Esophagus squamous epithelium (tissue), 5 donors: ENCODE measurements at places on chromosomes 1 and 21.
A peak's percentile ranks its signal among the peaks of the same experiment; 100 is the strongest.

DNA sequence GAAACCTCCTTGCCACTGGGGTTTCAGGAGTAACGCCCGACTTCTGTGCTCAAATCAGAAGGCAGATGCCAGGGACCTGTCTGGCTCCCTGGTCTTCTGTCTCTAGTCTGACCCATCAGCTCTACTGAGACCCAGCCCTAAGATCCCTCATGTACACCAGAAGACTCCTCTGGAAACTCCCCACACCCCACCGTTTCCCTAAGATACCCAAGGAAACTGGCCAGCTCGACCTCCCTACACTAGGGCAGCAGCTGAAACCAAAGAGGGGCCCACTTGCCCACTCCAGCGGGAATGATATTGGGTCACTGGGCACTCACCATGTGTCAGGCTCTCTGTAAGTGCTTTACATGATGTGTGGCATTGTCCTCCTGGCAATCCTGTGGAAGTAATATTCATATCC lies 469 bp upstream of the S100A16 start:
- peaks cover 49% of the 10 kb centered on the region for H3K4me1 ChIP-seq
- H3K4me3 ChIP-seq: peak overlapping the region; percentile 54
- H3K36me3 ChIP-seq: no peaks in the 10 kb centered on the region
- H3K27me3 ChIP-seq: no peaks in the 10 kb centered on the region
- H3K27ac ChIP-seq: peak overlapping the region; percentile 92
- no peak for DNase-seq

GRCh38 chr21:26881504-26882228 lies 36.5 kb upstream of the ADAMTS1 start:
- no peaks in the 10 kb centered on the region for H3K36me3 ChIP-seq
- no peak overlapping the region for H3K4me3 ChIP-seq
- H3K27ac ChIP-seq: no peak overlapping the region
- no peaks in the 10 kb centered on the region for H3K4me1 ChIP-seq
- H3K27me3 ChIP-seq: no peaks in the 10 kb centered on the region

DNA sequence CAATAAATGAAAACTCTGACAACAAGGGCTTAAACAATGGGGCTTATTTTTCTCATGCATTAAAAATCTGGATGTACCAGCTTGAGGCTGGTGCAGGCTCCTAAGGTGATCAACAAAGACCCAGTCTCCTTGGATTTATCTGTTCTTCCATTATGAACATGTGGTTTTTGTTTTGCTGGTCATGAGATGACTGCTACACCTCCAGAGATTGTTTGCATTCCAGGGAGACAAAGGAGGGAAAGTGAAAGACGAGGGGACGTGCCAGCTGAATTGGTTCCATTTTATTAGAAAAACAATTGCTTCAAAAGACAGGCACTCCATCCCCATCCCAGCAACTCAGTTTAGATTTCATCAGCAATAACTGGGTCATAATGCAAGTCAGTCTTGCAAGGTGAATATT lies 90.9 kb upstream of the KCNK1 start:
- no peak overlapping the region for H3K27ac ChIP-seq
- DNase-seq: no peak
- no peaks in the 10 kb centered on the region for H3K27me3 ChIP-seq
- no peaks in the 10 kb centered on the region for H3K36me3 ChIP-seq
- no peak overlapping the region for H3K4me3 ChIP-seq

GRCh38 chr1:92511541-92511940 lies 24.8 kb upstream of the GFI1 start:
- H3K36me3 ChIP-seq: no peaks in the 10 kb centered on the region
- H3K4me3 ChIP-seq: no peak overlapping the region
- H3K27me3 ChIP-seq: no peaks in the 10 kb centered on the region
- no peak overlapping the region for H3K27ac ChIP-seq
- DNase-seq: no peak

DNA sequence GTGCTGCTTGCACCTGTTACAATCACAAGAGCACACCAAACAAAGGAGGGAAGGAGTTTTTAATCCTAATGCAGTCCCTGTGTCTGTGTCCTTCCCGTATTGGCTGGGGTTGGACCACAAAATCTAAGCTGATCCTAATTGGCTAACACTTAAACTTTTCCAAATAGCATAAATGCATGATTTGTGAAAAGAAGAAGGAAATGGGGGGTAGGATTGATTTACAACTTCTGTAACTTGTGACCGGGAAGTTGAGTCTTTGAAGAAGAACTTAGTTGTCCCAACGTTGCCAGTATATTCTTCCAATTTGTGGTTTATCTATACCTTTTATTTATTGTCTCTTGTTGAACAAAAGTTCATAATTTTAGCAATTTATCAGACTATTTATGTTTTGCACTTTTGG lies 11.8 kb upstream of the IPP start:
- no peaks in the 10 kb centered on the region for H3K4me1 ChIP-seq
- DNase-seq: no peak
- H3K36me3 ChIP-seq: no peaks in the 10 kb centered on the region
- no peak overlapping the region for H3K4me3 ChIP-seq

DNA sequence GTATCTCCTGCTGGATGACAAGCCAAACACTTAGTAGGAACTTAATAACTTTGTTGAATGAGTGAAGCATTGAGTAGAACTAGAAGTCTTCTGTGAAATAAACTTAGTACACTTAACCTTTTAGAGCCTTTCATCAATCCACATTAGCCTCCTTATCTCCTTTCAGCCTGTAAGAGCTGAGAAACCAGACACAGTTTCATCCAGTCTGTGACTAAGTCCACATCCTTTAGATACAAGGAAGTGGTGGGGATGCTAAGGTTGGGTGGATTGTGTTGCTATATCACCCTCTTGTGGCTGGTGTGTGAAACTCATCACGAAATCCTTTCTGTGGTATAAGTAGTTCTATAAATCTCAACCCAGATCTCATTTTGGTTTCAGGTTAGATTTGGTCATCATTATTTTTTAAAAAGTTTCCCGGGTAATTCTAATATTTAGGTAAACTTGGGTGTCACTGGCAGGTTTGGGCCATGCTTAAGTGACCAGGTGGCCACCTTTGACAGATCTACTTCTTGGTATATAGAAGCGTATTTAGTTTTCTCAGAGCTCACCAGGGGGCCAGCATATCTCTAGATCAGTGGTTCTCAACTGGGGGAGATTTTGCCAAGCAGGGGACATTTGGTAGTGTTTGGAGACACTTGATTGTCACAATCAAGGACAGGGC lies 27.8 kb upstream of the CD84 start:
- no peak overlapping the region for H3K4me3 ChIP-seq
- no peaks in the 10 kb centered on the region for H3K4me1 ChIP-seq
- H3K27ac ChIP-seq: no peak overlapping the region

GRCh38 chr1:43558346-43558841 lies 27.7 kb downstream of the PTPRF start:
- H3K36me3 ChIP-seq: no peaks in the 10 kb centered on the region
- peaks cover 19% of the 10 kb centered on the region for H3K4me1 ChIP-seq
- DNase-seq: no peak

DNA sequence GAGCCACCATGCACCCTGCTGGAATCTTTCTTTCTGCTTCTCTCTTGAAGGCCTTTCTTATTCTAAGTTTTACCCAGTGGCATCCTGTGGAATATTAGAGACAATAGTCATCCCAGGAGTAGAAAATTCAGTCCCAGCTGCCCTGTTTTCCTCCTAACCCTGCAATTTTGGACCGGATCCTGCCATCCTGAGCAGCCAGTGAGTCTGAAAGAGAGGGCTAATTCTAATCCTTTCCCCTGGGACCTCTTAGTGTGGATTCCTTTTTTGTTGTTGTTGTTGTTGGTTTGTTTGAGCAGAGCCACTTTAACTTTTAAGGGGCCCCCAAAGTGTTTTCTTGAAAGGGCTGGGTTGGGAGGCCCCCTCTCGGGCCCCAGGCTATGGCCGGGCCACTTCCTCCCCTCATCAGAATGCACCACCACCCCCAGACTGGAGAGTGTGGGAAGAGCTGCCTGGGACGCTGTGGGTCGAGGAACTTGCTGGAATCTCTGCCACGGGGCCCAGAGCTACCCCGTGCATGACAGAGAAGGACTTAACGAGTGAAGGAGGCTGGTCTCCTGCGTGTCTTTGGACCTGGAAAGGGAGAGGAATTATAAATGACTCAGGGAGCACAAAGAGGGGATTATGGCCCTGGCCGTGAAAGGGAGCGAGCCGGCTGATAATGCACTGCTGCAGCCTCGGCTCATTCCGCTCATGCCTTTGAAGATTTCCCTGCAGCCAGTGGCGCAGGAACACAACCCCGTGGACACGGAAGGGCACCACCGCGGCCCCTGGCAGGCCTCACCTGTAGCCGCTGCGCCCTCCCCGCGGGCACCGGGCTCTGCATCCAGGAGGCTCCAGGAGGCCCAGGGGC lies 81.0 kb upstream of the AKT3 start:
- no peaks in the 10 kb centered on the region for H3K36me3 ChIP-seq
- H3K27me3 ChIP-seq: peaks cover 25% of the 10 kb centered on the region
- no peak for DNase-seq
- no peak overlapping the region for H3K4me3 ChIP-seq
- peaks cover 6% of the 10 kb centered on the region for H3K4me1 ChIP-seq

DNA sequence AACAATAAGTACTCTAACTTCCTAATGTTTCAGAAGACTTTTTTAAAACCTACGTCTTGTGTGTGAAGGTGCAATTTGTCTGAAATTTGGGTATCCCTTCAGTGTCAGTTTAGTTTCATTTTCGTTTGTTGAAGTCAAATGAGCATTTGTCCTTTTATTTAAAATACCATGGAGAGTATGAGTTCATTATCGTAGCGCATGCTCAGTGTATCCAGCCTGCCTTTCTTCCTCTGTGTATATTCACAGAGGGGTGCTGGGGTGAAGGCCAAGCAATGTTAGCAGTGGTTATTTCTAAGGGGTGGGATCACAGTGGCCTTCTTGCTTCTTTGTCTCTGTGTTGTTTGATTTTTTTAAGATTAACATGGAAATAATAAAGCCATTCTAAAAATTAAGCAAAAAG lies 43.2 kb downstream of the CNN3 start:
- H3K4me1 ChIP-seq: no peaks in the 10 kb centered on the region
- H3K36me3 ChIP-seq: no peaks in the 10 kb centered on the region
- DNase-seq: no peak
- H3K4me3 ChIP-seq: peak overlapping the region; percentile 15

GRCh38 chr1:58924821-58925220 lies 141.0 kb upstream of the JUN start:
- H3K27me3 ChIP-seq: no peaks in the 10 kb centered on the region
- no peak for DNase-seq
- H3K4me1 ChIP-seq: peaks cover 45% of the 10 kb centered on the region
- no peaks in the 10 kb centered on the region for H3K36me3 ChIP-seq
- no peak overlapping the region for H3K4me3 ChIP-seq
- H3K27ac ChIP-seq: no peak overlapping the region

DNA sequence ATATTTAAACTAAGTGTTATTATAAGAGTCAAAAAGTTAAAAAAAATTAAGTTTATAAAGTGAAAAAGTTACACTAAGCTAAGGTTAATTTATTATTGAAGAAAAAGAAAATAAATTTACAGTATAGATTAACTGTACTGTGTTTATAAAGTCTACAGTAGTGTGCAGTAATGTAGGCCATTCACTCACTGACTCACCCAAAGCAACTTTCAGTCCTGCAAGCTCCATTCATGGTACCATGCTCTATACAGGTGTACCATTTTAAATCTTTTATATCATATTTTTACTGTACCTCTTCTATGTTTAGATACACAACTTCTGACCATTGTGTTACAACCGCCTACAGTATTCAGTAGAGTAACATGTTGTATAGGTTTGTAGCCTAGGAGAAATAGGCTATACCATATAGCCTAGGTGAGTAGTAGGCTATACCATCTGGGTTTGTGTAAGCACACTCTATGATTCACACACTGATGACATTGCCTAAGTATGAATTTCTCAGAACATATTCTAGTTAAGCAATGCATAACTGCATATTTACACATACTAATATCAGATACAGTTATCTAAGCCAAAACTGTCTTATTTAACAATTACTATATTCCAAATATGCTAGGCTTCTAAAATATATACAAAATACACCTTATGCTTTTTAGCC lies 80.6 kb upstream of the GFI1 start:
- H3K27ac ChIP-seq: no peak overlapping the region
- H3K27me3 ChIP-seq: no peaks in the 10 kb centered on the region
- no peaks in the 10 kb centered on the region for H3K4me1 ChIP-seq
- no peak overlapping the region for H3K4me3 ChIP-seq
- no peaks in the 10 kb centered on the region for H3K36me3 ChIP-seq

- H3K27ac ChIP-seq: peak overlapping the region; percentile 85
- no peak for DNase-seq
- no peak overlapping the region for H3K4me3 ChIP-seq
- no peaks in the 10 kb centered on the region for H3K27me3 ChIP-seq
- peaks cover 71% of the 10 kb centered on the region for H3K4me1 ChIP-seq
Measured at GRCh38 chr1:204439621-204440375, 28.2 kb upstream of the PPP1R15B start.

- peak overlapping the region; percentile 99 for H3K27ac ChIP-seq
- H3K4me1 ChIP-seq: peaks cover 41% of the 10 kb centered on the region
- no peak overlapping the region for H3K4me3 ChIP-seq
- DNase-seq: no peak
- H3K36me3 ChIP-seq: no peaks in the 10 kb centered on the region
- no peaks in the 10 kb centered on the region for H3K27me3 ChIP-seq
Measured at GRCh38 chr1:161196521-161197451, 2.1 kb downstream of the ADAMTS4 start.

DNA sequence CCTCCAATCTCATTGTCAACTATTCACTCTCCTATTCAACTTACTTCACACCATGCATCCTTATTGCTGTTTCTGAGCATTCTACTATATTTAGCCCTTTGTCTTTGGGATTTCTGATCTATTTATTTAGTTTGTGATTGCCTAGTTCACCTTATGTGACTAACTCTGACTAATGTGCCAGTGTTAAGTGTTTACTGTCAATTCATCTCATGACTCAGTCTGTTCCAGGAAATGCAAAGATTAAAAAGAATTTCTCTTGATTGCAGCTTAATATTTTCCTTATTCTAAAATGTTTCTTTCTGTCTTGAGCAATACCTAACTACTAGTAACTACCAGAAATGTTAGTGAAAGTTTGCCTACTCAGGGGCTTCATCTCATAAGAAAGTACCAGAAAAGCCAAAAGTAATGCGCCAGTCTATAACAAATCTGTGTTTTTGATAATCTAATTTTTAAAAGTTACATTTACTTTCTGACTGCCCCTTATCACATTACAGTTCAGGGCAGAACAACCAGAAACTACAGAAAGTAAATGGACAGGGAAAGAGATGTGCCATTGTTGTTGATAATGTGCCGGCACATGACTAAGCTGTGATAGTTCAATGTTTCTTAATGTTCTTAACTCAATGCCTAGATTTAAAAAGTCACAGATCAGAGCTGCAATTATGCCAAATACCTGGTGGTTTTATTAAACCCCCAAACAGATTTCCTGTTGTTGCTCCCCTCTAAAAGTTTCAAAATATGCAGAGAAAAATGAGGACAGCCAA lies 556.5 kb downstream of the PTBP2 start:
- H3K4me3 ChIP-seq: no peak overlapping the region
- no peak for DNase-seq
- H3K27ac ChIP-seq: peak overlapping the region; percentile 34

- no peaks in the 10 kb centered on the region for H3K27me3 ChIP-seq
- H3K4me3 ChIP-seq: peak overlapping the region; percentile 95
- H3K4me1 ChIP-seq: peaks cover 74% of the 10 kb centered on the region
Measured at GRCh38 chr1:39105061-39105840, 79.1 kb downstream of the NDUFS5 start.
